ENCODE measurements at places on chromosomes 13 and 19.

DNA sequence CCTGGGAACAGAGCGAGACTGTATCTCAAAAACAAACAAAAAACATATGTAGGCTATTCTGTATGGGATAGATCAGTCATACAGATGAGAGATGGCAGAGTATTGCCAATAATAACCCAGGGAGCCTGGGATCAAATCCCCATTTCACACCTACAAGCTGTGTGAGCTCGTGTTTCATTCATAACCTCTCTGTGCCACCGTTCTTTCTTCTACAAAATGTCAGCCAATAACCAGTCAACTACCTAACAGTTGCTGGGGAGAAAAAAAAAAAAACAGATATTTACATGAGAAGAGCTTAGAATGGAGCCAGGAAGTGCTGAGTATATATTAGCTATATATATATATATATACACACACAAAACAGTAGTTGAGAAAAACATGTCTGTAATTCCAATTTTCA lies 6.5 kb upstream of the IFNL2 start:
- DNase-seq = no peak

DNA sequence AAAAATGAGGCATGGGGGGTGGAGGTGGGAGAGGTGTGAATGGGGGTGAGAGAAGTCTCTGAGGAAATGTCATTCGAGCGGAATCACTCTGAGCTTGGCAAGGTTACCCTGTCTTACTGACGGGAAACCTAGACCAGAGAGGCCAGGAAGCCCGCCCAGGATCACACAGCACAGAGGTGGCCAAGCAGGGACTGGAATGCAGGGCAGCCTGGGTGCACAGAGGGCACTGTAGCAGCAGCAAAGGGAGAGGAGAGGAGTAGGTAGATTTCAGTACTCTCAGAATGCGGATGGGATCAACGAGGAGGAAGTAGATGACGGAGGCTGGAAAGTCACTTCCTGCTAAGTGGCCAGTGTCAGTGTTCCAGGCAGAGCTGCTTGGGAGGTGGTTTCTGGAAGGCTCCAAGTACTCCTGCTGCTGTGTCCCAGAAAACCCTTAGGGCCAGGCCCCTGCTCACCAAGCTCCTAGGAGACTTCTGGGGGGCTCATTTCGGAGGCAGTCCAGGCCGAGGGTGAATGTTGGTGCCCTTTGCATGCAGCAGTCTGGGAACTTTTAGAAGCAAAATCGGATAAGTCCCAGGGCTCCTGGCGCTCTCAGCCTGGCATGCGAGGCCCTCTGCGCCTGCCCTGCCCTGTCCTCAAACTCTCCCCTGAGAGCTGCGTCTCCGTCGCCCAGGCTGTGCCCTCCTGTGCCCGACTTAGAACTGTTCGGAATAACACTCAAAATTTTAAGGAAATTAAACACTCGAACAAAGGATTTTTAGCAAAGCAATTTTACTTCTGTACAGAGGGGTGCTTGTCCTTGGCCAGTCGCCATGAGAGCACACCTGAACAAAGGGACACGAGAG lies 33.5 kb downstream of the DNM2 start:
- peak; percentile 23 for DNase-seq

GRCh38 chr19:18062028-18062427 lies 24.7 kb downstream of the IL12RB1 start:
- DNase-seq = no peak

- no peak for DNase-seq
Measured at GRCh38 chr13:112261924-112262323, 114.2 kb upstream of the SPACA7 start.

GRCh38 chr19:10007371-10008183 lies 2.7 kb downstream of the COL5A3 start:
- DNase-seq = peak; percentile 70

- peak; percentile 86 for DNase-seq
Measured at GRCh38 chr19:51627491-51628138, 2.6 kb downstream of the SIGLEC5 start.

DNA sequence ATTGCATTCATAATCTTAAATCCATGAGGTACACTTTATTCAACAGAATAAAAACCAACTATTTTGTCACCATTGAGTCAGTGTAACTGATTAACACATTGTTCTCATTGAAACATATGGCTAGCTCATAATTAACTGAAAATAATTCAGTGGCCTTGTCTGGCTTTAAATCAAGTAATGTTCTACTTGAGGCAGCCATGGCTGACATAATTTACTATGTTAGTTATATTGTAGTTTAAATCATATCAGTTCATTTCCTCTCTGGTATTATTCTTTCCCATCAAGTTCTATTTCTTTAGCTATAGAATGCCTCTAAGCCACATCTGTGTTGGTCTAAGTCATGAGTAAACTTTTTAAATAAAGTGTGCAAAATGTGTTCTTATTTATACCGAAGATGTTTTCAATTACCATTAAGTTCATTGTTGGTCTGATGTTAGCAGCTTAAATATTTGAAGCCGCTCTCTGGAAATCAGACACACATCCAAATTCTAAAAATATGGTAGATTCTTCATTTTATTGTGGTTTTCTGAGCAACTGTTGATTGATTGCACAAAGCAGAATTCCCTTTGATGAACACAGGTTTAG lies 393.7 kb downstream of the GPC6 start:
- DNase-seq = no peak

DNA sequence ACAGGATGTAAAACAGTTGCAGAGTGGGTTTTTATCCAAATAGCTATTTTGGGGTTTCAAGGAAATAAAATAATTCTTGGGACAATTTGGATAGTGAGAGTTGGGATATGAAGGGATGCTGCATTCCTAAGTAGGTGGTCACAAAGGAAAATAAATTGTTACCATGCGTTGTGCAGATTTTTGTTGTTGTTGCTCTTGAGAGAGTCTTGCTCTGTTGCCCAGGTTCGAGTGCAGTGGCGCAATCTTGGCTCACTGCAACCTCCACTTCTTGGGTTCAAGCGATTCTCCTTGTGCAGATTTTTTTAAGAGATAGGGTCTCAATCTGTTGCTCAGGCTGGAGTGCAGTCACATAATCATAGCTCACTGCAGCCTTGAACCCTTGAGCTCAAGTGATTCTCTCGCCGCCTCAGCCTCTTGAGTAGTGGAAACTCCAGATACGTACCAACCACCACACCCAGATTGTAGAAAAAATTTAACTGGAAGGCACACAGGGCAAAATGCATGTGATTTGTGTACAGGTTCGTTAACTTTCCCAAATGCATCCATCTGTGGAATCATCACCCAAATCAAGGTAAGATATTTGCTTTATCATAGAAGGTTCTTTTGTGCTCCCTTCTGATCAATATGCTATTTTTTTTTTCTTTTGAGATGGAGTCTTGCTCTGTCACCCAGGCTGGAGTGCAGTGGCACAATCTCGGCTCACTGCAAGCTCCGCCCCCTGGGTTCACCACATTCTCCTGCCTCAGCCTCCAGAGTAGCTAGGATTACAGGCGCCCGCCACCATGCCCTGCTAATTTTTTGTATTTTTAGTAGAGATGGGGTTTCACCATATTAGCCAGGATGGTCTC lies 16.0 kb downstream of the SLC1A5 start:
- DNase-seq = no peak

DNA sequence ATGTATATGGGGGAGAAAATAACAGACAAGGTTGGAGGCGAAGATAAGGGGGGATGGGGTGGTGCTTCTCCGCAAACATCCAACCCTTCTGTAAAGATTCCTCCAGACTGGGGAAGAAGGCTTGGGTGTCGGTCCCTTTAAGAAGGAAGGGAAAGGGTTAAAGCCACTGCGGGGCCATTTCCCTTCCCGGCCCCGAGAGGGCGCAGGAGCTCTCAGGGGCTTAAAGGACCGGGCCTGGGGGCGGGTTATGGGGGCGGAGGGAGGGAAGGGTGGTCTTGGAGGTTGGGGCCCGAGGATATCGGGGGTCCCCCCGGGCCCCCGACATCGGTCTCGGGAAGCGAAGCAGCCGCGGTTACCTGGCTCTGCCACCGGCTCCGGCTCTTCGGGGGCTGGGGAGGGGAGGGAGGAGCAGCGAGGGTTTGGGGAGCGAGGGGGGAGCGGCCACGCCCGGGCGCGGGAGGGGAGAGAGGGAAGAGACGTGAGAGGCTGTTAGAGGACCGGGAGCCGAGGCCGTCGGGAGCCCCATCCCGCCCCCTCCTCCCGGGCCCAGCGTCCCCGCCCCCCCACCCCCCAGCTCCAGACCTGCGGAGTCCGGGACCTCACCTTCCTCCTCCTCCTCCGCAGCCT lies 2.8 kb downstream of the TNNT1 start:
- peak; percentile 43 for DNase-seq

DNA sequence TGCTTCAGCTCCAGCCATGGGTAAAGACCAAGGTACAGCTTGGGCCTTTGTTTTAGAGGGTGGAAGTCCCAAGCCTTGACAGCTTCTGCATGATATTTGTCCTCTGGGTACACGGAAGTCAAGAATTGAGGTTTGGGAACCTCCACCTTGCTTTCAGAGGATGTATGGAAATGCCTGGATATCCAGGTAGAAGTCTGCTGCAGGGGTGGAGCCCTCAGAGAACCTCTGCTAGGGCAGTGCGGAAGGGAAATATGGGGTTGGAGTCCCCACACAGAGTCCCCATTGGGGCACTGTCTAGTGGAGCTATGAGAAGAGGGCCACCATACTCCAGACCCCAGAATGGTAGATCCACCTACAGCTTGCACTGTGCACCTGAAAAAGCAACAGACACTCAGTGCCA lies 23.0 kb upstream of the MYO16 start:
- no peak for DNase-seq

DNA sequence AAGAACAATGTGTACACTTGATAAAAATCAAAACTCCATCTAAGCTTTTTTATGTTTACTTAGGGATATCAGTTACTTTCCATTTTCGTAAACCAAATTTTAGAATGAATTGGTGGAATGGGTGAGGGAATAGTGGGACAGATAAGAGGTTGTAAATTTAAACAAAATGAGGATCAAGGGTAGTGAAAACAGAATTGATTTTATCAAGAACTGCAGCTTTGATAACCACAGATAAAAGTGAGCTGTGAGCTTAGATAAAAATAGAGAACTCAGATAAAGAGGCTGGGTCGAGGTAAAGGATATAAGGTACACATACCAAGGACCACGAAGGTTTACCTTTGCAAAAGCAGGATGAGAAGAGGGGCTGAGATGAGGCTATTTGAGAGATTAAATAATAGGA lies 813.2 kb upstream of the GPC6 start:
- no peak for DNase-seq

DNA sequence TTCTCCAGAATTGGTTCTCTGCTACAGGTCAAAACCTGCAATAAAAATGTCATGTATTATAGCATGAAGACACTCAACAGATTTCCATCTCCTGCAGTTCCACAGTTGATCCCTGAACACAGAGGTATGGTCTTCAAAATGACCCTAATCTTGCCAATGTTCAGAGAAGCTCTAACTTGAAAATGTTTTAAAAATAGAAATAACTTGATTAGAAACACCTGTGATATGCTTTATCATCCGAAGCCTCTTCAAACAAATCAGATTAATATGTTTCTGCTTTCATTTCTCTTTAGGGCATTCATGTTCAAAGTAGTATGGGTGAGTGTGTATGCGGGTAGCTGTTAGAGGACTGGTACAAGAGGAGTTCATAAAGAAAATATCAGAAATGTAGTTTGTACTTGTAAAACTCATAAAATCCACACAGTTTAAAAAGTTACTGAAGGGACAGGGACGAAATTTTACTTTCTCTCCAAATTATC lies 60.4 kb downstream of the KCNRG start:
- no peak for DNase-seq

DNA sequence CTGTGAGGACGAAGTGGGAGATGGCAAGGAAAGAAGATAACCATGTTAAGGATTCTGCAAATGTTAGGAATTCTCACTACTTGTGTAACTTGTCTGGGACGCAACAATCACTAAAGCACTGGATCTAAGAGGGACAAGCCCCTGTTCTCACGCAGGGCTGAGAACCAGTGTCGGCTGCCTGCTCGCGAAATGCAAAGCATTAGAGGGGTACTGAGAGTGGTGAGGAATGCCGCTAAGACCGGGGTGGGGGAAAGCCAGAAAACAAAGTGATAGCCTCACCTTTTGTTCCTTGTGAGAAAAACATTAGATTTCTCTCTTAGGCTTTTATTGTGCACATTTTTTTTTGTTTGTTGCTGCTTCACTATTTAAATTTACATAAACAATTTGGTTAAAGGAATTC lies 241.9 kb downstream of the ABCC4 start:
- DNase-seq = no peak

- no peak for DNase-seq
Measured at GRCh38 chr13:113418722-113419049, 34.6 kb downstream of the ADPRHL1 start.

- no peak for DNase-seq
Measured at GRCh38 chr13:19817510-19818158, 34.9 kb upstream of the PSPC1 start.

DNA sequence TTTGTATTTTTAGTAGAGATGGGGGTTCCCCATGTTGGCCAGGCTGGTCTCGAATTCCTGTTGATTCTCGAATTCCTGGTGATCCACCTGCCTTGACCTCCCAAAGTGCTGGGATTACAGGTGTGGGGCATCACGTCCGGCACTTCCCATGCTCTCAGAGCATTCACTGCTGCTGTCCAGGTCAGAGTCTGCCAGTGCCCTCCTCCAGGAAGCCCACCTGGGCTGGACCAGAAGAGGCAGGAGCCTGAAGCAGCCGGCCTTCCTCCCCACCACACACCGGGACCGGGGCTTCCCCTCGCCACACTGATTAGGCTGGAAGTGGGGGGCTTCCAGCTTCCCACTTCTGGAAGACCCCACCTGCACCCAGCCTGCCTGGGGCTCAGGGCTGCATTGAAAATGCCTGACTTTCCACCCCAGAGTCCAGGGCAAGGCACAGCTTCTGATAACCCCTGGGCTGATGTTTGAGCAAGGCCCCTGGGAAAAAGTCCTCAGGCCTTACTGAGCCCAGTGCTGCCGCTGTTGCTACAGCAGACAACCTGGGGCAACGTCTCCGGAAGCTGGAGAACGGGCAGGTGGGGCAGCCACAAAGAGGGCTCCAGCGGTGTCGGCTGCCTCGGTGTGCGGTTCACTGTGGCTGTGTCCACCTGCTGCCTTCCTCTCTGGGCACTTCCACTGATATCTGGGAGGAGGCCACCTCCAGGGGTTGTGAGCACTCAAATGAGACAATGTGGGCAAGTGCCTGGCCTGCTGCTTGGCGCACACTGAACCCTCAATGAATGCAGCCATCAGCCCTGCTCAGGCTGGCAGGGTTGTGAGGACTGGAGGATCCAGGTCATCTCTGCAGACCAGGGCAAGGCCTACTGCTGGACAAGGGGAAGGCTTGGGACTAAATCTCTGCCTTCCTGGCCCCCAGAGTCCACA lies 22.6 kb downstream of the CEBPA start:
- DNase-seq = no peak

DNA sequence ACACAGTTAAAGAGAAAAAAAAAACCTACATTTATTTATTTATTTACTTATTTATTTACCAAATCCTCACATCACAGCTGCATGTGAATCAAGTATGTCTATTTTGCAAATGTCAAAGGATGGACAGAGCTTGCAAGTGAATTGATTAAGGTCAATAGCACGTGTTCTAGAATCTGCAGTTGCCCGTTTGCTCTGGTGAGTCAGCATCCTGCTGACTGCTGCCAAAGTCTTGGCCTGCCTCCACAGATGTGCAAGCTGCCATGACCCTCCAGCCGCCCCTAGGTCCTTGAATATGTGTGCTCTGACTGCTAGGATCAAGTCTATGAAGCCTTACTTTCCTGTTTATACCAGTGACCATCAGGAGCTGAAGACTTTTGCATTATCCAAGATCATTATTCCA lies 320.6 kb downstream of the GPC5 start:
- DNase-seq = peak; percentile 12
